ENCODE measurements at places on chromosomes 4 and X.

DNA sequence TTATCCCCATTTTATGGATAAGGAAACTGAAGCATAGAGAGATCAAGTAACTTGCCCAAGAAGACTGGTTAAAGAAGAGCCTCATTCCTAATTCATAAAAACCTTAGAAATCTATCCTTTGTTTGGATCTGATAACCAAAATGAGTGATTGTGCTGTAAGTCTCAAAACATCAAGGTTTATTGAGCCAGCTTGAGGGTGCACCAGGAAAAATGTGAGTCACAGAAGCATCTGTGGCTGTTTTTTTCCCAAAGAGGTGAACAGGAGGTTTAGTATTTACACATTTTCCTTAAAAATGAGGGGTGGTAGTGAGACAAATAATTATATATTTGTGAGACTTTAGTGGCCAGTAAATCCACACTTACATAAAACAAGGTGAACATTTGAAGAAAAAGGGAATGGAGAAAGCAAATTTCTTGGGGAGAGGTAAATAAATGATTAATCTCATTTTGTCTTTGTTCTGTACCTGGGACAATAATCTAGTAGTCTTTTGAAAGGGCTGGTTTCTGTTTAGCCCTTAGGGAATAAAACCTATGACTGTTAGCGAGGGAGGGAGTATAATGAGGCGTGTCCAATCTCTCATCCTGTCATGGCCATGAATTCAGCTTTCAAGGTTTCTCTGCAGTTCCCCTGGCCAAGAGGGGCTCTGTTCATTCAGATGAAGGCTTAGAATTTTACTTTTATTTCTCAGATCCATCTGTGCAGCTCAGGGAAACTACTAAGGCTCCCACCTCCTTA is 12.2 kb upstream of the FMR1 start:
- DNase-seq, result no peak

DNA sequence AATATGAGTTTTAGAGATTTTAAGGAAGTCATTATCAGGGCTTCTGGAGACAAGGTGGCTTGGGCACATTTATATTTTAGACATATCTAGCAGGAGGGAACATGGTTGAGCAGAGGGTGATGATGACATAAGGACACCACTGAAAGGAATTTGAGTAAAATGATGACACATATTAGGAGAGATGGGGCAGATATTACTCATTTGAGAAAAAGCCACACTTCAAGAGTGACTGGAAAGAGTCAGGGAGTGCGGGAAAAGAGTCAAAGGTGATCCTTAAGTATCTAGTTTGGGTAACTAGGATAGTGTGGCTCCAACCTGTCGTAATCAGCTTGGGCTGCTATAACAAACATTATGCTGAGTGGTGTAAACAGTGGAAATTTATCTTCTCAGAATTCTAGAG is 377.7 kb downstream of the PACRGL start:
- no peak for DNase-seq

DNA sequence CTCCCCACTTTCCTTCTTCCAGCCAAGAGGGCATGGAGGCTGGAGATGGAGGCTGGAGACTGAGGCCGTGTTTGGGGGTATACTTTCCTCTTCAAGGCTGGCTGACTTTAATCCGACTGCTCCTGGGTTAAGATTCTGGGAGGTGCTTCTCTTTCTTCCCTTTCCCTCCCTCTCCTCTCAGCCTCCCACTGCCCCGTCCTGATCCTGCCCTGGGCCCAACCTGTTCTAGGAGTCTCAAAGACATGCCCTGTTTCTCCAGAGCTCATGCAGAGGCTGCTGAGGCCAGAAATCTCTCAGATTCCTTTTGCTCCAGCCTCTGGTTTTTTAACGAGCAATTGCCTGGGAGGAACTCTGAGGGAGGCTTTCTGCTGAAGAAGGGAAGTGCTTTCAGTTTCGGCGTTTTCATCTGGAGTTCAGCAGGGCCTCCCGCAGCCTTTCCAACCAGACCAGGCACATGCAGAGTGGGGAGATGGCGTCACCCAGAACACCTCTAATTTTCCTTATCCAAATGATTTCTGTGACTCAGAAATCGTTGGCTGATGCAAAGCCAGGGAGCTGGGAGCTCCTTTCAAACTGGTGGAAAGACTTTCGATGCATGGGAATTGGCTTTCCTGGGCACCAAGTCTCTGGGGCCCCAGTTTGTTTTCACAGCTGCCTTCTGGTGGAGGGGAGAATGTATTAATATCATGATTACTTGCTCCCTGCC is 34.5 kb upstream of the FAM9C start:
- DNase-seq, result no peak

GRCh38 chrX:10854594-10854993 is 234.2 kb upstream of the MID1 start:
- DNase-seq, result no peak

DNA sequence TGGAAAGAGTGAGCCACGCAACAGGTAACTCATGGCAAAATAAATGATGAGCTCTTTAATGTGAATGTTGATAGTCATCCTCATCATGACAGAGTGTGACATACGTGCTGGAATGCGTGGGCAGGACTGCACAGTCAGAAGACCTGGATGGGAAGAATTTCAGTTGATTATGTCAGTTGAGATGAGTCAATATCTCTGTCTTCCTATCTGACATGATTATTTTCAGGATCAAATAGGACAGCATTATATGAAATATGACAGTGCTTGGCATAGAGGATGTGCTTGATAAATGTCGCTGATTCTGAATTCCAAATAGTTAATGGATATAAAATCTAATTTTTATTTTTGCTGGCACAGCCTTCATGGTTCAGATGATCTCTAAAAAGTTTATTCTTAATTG is 95.1 kb downstream of the IL15 start:
- DNase-seq, result no peak

DNA sequence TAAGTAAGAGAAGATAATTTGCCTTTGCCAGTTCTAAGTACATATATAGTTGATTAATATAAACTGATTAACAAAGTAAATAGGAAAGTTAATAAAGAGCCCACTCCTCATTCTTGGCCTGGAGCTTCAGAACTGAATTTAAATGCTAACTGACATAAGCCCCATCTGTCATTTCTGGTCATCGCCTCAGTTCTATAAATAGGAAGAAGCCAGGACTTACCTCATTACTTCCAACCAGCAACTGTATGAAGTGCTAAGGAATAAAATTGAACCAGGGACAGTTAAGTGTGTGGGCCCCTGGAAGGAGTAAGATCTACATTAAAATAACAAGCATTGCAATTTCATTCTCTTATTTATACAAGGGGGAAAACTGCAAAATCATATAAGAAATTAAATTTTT is 52.0 kb upstream of the PDLIM5 start:
- DNase-seq, result no peak

GRCh38 chrX:133580625-133581024 is 165.3 kb upstream of the GPC4 start:
- DNase-seq, result no peak

DNA sequence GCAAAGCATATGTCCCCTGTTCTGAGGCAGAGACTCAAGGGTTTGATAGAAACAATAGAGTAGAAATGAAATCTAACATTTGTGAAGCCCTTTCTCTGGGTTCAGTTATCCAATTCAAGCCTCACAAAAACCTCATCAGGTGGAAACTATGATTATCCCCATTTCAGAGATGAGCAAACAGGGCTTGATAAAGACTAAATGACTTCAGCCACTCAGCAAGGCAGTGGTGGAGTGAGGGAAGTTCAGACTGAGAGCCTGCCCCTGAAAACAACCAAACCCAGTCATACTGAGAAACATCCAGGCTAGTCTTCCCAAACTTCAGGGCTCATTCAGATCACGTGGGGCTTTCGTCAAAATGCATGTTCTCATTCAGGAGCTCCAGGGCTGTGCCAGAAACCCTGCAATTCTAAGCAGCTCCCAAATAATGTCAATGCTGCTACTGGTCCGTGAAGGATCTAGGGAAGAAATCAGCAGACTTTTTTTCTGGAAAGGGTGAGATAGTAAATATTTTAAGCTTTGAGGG is 109.6 kb upstream of the KIT start:
- DNase-seq, result no peak

GRCh38 chrX:40171513-40172400 is 74.0 kb upstream of the BCOR start:
- peak; percentile 91 for DNase-seq

GRCh38 chrX:103464072-103464773 is 55.1 kb downstream of the RAB40A start:
- DNase-seq, result no peak

GRCh38 chrX:136291824-136292223 is 8.9 kb upstream of the ADGRG4 start:
- DNase-seq, result no peak

GRCh38 chrX:14753441-14753840 is 119.4 kb downstream of the FANCB start:
- DNase-seq, result no peak

DNA sequence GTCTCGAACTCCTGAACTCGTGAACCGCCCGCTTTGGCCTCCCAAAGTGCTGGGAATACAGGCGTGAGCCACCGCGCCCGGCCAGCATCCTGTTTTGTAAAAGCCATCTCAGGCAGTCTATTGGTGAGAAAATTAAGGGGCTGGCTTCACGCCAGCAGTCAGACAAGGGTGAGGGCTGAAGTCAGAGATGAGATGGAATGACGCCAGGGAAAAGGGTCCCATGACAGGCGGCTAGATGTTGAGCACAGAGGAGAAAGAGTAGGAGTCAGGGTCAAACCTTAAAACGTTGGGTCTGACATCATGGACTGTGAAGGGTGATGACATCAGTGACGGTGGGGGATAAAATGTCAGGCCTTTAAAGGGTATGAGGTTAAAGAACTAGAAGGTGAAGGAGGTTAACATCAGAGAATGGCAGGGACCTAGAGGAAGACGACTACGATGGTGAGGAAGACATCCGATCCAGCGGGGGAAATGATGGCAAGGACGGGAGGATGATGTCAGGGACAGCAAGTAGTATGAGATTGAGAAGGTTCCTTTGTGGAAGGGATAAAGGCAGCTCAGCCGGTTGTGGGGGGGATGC is 504 bp upstream of the RBM3 start:
- no peak for DNase-seq

DNA sequence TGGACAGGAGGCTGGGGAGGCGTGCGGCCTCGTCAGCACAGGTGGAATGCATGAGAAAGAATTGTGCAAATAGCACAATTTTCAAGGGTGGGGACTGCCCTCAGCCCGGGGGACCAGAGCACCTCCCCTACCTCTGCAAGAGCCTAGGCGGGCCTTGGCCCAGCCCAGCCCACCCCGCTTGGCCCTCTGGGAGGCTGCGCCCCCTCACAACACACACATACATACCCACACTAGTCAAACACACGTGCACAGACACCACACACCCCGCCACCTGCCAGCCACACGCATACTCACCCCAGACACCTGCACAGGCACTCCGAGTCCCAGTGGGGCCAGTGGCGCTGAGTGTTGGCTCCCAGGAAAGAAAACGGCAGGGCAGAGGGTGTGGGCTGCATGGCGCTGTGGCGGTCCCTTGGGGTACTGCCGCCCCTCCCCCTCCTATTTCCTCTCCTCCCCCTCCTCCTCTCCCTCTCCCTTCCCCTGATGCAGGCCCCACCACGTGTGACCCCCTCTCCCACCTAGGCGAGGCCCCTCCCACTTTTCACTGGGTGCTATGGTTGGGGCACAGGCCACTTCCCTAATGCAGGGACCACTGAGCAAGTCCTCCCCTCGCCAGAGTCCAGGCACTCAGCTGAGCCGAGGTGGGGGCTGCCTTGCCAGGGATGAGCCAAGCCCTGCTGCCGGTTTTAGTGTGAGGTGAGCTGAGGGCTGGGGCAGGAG is 84.5 kb downstream of the FAM53A start:
- DNase-seq, result peak; percentile 72

DNA sequence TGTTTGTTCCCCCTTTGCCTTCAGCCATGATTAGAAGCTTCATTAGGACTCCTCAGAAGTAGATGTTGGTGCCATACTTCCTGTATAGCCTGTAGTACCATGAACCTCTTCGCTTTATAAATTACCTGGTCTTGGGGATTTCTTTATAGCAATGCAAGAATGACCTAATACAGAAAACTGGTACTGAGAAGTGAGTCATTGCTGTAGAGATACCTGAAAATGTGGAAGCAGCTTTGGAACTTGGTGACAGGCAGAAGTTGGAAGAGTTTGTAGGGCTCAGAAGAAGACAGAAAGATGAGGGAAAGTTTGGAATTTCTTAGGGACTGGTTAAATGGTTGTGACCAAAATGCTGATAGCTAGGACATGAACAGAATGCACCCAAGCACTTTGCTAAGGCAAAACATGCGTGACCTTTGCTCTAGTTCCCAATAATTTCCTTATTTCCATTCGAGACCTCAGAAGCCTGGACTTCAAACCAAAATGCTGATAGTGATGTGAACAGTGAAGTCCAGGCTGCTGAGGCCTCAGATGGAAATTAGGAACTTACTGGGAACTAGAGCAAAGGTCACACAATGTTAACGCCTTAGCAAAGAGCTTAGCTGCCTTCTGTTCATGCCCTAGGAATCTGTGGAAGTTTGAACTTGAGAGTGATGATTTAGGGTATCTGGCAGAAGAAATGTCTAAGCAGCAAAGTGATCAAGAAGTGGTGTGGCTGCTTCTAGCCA is 3.0 kb upstream of the USP46 start:
- no peak for DNase-seq

DNA sequence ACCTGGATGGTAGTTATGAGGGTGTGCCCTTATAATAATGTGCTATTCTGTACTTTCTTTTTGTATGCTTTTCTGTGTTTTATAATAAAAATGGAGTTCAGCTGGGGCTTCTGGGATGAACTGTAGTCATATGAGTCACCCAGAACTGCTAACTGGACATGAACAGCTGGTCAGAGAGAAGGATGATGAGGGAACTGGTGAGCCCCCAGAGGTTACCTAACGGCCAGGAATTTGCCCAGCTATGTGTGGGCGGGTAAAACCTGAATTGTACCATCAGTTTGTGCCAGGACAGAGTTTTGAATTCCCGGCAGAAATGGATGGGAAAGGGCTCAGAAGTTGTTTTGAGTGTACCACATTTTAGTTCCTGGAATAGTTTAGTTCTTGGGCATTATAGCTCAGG is 138.0 kb upstream of the USP9X start:
- no peak for DNase-seq

- no peak for DNase-seq
Observed at GRCh38 chr4:101083131-101083530, 264.2 kb downstream of the PPP3CA start.

- no peak for DNase-seq
Observed at GRCh38 chrX:50707955-50708699, 105.9 kb downstream of the SHROOM4 start.

DNA sequence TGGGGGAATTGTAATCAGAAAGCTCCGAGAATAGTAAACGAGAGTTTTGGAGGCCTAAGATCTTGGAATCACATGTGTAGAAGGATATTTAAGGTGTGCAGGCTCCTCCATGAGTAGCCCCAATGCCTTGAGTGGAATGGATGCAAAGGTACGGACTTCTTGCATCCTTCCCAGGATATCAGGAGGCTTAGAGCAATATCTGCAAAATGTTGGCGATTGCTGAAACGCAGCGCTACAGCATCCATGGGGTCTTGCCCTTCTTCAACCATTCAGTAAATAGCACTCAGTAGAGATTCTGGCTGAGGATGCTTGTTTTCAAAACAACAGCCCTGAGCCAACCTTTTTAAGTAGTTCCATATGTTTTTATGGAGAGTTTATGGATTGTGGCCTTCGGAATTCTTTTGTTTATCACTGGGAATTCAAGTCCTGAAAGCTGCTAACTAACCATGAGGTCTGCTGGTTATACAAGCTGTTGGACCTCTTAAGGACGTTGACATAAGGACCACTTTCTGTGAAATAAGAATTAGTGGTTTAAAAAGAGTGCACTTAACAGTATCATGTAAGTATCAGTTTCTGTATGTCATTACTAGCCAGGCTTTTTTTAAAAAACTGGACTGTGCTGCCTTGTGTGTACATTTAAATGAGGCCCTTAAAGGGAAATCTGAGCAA is 228.8 kb upstream of the PGRMC2 start:
- DNase-seq, result no peak
